Activated CD4-positive, alpha-beta T cell treated with anti-CD3 and anti-CD28 coated beads for 4 hours (primary cell): ENCODE measurements at places on chromosomes 5 and 9.

DNA sequence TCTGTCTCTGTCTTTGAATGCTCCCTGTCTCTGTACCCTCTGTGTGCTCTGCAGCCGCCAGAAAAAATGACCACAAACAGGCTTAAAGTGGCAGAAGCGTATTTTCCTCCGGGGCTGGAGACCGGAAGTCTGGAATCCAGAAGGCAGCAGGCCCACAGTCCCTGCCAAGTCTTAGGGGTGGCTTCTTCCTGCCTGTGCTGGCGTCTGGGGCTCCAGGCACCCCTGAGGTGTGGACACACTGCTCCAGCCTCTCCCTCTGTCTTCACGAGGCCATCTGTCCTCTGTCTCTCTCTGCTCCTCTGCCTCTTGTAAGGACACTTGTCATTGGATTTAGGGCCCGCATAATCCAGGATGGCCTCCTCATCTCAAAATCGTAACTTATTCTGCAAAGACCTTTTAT is 298.4 kb upstream of the IRX4 start:
- no peak for DNase-seq

DNA sequence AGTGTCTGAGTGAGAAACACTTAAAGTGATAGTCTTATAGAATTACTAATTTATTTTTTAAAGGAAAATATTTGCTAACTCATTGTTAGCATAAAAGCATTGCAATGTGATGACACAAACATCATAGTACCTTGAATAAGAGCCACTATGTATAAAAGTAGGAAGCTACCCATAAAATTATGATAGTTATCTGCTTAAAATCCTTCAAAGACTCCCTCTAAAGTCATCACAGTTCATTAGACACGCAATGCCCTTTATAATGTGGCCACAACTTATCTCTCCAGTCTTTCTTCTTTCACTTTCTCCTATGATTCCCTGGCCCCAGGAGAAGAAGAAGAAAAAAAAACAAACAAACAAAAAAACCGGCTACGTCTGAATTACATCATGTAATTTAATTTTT is 1144.0 kb upstream of the NUDT12 start:
- no peak for DNase-seq

DNA sequence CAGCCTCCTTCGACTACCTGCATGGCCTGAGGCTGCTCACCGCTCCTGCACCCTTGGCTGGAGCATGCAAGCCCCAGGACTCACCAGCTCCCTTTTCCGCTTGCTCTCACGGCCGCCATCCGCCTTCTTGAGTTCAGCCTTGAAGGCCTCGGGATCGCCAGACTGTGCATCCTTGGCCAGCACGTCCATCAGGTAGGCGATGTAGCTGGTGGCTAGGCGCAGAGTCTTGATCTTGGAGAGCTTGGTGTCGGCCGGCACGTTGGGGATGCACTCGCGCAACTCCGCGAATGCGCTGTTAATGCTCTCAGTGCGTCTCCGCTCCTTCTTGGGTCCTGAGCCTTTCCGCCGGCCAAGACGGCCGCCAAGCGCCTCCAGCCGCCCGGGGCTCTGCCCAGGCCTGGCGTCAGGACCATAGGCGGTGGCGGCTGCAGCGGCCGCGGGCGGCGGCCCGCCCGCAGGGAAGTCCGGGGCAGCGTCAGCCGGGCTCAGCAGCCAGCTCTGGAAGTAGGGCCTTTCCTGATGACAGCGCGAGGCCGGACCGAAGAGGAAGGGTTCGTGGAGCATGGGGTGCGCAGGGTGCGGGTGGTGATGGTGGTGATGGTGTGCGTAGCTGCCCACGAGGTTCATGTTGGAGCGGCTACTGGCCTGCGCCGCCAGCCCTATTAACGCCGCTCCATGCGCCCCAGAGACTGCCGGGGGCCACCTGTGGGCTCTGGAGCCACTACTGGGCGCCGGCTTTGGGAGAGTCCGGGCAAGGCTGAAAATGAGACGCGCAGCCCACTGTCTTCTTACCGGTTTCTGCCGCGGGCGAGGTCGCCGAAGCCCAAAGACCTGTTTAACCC is 424 bp downstream of the HAND1 start:
- DNase-seq: no peak

DNA sequence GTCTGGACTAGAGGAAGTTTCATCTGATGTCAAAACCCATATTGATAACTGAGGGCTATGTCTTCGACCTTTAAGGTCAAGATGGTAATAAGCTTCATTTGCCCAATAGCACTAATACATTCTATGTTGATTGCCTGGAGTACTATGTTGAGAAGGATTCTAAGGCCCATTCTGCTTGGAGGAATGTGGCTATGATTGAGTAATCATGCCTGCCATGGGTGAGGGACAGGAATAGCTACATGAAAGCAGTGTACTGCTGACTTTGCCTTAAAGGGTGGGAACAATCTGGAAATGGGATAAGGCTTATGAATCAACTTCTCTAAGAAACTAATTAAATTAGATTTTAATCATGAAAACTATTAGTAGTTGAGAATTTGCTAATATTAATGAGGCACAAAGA is 13.6 kb downstream of the NNT start:
- no peak for DNase-seq

- DNase-seq: no peak
These were observed 167.8 kb downstream of the PAM start for GRCh38 chr5:102922799-102923477.
